ENCODE measurements at places on chromosomes 16 and 17.
A peak's percentile ranks its signal among the peaks of the same experiment; 100 is the strongest.

DNA sequence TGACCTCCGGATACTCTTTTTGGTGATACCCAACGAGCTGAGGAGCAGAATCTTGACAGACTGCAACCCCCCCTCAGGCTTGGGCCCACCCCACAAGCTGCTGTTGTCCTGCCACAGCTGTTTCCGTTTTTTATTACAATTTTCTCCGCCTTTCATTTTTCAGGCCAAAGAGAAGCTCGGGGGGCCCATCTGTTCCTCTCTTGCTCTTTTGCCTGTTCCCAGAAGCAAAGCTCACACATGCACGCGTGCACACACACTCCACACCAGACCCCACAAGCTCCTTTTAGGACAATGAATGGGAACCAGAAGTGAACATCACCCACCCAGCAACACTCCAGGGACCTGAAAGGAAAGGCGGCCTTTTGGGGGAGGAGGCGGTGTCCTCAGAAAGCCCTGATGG is 16.3 kb downstream of the SOX9 start:
- no peak for DNase-seq

DNA sequence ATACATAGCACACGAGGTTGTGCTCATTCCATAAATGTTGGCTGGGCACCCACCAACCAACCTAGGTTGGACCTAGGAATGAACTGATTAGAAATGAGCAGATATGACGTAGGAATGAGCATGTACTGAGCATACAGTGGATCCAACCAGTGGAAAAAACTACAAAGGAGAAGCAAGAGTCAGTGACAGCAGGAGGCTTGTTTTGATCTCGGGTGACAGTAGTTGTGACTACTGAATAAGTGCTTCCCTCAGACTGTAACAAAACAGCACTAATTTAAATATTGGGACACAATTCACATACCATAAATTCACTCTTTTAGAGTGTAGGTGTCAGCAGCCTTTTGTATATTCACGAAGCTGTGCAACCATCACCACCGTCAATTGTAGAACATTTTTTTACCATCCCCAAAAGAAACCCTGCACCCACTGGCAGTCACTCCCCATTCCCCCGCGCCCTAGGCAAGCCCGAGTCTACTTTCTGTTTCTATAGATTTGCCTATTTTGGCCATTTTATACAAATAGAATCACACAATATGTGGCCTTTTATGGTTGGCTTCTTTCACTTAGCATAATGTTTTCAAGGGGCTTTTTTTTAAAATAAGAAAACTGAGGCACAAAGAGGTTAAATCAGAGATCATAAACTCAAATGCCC is 7.0 kb downstream of the VAC14 start:
- DNase-seq, result no peak

- no peak for DNase-seq
Observed at GRCh38 chr16:30774367-30775130, 12.4 kb downstream of the RNF40 start.

- DNase-seq, result no peak
Observed at GRCh38 chr16:21277045-21277926, 804 bp downstream of the CRYM start.

DNA sequence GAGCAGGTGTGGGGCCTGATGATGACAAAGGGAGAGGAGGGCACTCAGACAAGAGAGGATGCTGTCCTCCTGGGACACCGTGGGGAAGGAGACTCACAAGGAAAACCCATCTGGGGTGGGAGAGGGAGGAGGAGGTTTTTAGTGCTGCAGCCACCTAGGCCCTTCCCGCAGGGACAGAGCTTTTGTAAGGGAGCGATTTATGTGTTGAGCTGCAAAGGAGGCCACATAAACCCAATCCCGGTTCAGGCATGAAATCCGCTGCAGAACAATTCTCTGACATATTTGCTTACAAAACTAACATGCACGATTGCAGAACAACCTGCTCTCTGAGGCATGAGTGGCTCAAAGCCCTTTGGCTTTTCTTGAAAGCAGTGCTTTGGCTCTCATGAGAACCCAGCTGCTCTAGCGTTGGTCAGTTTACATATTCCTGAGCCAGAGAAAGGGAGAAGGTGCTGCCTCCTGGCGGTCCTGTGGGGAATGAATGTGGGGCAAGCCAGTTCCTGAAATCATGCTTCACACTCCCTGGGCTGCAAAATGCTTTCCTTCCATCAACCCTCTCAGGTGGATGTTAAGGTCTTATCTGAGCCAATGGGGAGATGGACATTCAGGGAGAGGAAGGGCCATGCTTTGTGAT is 122.4 kb upstream of the NLRP1 start:
- peak; percentile 61 for DNase-seq

DNA sequence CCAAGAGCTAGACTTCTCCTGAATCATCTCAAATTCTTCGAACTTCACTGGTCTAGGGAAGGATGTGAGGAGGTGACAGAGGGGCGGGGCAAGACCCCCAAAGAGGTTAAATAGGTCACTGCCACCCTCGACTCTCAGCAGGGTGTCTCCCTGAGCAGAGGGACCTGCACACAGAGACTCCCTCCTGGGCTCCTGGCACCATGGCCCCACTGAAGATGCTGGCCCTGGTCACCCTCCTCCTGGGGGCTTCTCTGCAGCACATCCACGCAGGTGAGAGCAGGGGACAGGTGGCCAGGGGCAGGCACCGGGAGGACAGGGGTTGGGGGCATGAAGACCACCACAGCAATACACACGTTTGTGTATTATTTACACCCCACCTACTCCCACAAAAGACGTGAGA is 9.2 kb downstream of the CCL17 start:
- DNase-seq, result no peak

GRCh38 chr16:15564604-15565339 is 78.2 kb downstream of the MARF1 start:
- no peak for DNase-seq

DNA sequence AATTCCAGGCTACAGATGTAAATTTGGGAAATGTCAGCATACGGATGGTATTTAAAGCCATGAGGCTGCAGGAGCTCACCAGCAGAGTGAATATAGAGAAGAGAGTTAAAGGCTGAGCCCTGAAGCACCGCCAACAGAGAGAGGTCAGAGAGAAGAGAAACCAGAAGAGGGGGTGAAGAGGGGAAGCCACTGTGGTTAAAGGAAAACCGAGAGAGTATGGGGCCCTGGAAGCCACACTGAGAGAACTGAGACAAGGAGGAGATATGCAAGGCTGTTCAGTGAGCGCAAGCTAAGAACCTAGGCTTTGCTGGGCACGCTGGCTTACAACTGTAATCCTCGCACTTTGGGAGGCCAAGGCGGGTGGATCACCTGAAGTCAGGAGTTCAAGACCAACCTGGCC is 24.6 kb downstream of the COPRS start:
- no peak for DNase-seq

DNA sequence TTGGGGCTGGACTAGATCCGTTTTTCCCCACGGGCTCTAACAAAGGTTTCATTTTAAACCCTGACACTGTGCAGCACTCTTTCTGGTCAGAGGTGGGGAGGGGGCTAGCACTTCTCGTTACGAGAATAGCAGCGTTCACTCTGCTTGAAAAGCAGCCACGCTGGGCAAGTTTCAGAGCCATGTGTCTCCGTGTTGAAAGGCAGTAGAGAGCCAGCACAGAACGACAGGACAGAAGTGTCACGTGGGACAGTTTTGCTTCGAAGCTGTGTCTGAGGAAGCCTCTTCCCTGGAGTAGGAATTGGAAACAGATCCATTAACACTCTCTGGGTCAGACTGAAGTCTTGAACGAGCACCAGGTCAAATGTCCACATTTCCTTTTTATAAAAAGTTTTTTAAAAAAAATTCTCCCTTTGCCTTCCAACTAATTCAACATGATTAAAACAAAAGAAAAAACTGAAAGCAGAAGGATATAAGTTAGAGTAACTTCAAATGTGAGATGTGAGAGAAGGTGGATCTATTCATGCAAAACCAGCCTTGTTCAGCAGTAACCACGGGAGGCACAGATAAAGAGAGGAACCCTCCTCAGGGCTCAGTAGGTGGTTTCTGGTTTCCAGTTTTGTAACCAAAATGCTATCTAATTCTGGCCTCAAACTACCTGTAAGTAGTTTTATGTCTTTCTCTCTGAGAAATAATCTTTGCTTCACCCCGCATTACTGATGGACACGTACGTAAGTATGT is 65.0 kb downstream of the SMG6 start:
- no peak for DNase-seq

DNA sequence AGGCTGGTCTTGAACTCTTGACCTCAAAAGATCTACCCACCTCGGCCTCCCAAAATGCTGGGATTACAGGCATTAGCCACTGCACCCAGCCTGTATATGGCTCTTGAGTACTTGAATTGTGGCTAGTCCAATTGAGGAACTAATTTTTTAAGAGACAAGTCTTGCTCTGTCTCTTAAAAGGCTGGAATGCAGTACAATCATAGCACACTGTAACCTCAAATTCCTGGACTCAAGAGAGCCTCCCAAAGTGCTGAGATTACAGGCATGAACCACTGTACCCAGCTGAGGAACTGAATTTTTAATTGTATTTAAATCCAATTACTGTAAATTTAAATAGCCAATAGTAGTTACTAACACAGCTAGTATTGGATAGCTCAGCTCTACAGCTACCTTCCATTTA is 50.6 kb downstream of the MED13 start:
- DNase-seq, result no peak

- DNase-seq, result no peak
Observed at GRCh38 chr17:80311216-80311827, 50.7 kb downstream of the RNF213 start.

- DNase-seq, result no peak
Observed at GRCh38 chr16:54123766-54124165, 162.8 kb downstream of the IRX3 start.

DNA sequence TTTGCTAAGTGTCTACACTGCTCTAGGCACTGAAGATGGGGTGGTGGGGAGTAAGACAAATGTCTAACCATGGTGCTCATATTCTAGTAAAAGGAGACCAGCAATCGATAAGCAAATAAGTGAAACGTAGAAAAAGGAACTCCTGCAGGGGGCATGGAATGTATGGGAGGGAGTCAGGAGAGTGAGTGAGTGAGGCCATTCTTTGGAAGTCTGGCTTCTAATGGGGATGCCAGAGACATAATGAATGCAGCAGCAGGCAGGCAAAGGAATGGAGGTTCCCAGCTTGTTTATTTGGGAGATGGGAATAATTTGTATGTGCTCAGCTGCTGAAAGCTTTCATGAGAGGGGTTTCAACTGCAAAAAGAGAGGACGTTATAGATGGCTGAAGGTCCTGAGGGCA is 216.4 kb upstream of the DYNLRB2 start:
- no peak for DNase-seq

DNA sequence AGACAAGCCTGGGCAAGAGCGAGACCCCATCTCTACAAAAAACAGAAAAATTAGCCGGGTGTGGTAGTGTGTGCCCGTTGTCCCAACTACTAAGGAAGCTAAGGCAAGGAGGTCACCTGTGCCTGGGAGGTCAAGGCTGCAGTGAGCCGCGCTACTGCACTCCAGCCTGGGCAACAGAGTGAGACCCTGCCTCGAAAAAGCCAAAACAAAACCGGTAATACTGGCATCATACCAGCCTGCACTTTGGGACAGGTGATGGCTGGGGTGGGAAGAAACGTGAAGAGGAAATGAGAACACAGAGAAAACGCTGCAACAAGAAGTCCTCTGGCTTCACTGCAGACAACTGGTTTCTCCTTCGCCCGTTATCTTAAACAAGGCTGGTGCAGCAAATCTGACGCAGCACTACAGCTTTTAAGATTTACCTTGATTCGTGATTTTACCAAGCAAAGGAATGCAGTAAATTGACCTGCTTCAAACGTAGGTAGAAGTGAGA is 725 bp upstream of the CASC3 start:
- DNase-seq, result no peak

DNA sequence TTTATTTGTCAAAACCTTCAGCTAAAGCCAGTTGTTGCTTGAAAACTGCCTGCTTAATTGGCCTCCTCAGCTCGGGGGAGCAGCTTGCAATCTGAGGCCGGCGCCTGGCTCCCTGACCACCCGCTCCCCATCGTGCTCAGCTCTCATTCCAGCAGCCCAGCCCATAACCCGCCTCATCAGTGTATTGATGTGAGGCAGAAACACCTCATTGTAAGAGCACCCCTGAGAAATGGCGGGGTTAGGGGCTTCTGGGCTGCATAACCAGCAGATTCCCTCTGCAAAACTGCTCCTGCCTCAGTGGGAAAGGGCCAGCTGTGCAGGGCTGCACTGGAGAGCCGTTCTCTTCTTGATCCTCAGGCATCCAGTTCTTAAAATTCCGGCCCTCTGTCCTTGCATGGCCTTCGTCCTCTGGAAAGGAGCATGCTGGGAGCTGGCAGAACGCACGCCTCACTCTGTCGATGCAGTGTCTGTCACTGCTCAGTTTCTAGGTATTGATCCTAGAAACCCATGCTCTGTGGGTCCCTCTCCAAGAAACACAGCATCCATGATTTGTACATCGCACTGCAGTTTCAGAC is 113.8 kb upstream of the CHMP6 start:
- DNase-seq, result no peak

DNA sequence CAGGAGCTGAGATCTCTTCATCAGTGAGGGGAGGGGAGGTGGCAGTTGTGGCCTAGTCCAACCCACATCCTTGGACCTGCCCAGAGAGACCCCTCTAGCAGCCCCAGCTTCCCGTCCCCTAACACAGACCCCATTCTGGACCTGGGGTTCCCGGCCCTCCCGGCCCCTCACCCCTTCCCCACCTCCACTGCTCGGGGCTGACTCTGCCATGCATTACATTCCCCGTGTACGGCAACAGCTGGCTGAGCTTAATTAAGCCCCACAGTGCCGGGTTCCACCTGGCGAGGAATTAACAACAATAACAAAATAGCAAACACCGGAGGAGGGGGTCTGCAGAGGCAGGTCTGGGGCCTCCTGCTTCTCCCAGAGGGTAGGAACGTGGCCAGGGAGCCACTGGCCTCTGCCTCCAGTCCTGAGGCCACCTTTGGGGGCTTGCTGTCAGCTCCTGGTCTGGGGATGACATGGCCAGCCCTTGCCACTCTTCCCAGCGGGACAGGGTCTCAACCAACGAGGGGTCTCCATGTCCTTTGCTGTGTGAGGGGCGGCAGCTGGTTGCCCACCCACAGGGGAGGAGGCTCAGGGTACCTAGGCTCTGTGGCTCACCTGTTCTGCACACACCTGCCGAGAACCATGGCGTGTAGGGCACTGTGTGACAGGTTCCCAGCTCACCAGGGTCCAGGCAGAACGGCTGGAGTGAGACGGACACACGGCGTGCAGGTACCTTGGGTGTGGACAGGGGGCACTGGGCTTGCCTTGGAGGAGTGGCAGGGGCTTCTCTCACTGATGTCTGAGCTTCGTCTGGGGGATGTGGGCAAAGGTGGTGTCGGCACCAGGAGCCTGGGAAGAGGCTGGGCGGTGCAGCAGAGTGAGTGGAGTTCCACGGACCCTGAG is 46.9 kb upstream of the CBFA2T3 start:
- no peak for DNase-seq

- no peak for DNase-seq
Observed at GRCh38 chr16:57146040-57146647, 39.7 kb downstream of the PSME3IP1 start.

DNA sequence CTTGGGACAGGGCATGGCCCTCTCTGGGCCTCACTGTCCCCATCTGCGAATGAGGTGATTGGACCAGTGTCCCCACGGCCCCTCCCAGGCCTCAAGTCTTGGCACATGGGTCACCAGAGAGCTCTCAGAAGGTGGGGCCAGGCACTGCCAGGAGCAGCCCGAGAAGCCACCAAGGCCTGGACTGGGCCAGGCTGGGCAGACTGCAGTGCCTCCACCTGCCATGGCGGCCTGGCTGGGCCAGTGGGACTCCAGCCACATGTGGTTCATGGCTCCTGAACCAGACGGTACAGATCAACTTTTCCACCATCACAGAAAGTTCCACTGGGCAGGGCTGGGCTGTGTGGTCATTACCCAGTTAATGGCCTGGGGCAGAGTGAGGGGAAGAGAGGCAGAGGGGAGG is 19.8 kb downstream of the C16orf95 start:
- no peak for DNase-seq

Data from stromal cell of bone marrow (primary cell).